ENCODE measurements at places on chromosomes 1 and 21.

GRCh38 chr1:74362691-74363090 lies 127.5 kb downstream of the TNNI3K start:
- DNase-seq: no peak

DNA sequence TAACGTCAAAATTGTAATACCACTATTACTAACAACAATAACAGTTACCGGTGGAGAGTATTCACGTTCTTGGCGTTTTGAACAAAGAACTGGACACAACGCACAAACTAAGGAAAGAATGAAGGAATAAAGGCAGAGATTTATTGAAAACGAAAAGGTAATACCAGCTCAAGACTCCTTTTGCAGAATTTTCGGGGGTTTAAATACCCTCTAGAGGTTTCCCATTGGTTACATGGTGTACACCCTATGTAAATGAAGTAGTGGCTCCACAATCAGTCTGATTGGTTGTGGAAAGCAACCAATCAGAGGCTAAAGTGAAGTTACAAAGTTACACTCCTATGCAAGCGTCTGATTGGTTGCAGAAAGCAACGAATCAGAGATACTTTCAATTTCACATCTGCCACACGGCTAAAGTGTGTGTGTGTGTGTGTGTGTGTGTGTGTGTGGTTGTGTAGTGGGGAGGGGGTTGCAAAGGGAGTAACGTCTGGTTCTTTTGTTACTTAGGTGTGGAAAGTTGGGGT lies 1.1 kb upstream of the GTF2B start:
- no peak for DNase-seq

GRCh38 chr1:109993885-109994284 lies 9.3 kb downstream of the AHCYL1 start:
- no peak for DNase-seq

- DNase-seq: no peak
Measured at GRCh38 chr1:21669258-21670058, at the start of gene RAP1GAP. TSS of gene RAP1GAP (minus strand) at chr1:21669357. CDS start at chr1:21620032, 49,325 bp downstream.

DNA sequence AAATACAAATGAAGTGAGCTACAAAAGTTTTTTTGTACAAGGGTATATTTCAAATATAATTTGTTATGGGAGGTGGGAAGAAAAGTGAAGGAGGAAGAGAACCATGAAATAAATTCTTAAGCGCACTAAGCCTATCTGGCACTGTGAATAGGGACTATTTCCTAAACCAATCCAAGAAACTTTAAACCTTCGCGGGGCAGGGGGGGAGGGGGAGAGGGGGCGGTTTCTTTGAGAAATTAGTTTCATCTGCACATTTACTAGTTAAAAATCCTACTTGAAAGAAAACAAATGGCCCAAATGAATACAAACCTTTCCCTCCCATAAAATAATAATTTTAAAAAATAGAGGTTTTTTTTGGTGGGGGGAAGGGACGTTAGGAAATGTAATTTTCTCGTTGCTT lies 364 bp downstream of the GOLPH3L start:
- no peak for DNase-seq

GRCh38 chr1:55140137-55140536 lies 75.0 kb downstream of the USP24 start:
- no peak for DNase-seq

- no peak for DNase-seq
Measured at GRCh38 chr1:115771847-115772457, 3.4 kb upstream of the CASQ2 start.

DNA sequence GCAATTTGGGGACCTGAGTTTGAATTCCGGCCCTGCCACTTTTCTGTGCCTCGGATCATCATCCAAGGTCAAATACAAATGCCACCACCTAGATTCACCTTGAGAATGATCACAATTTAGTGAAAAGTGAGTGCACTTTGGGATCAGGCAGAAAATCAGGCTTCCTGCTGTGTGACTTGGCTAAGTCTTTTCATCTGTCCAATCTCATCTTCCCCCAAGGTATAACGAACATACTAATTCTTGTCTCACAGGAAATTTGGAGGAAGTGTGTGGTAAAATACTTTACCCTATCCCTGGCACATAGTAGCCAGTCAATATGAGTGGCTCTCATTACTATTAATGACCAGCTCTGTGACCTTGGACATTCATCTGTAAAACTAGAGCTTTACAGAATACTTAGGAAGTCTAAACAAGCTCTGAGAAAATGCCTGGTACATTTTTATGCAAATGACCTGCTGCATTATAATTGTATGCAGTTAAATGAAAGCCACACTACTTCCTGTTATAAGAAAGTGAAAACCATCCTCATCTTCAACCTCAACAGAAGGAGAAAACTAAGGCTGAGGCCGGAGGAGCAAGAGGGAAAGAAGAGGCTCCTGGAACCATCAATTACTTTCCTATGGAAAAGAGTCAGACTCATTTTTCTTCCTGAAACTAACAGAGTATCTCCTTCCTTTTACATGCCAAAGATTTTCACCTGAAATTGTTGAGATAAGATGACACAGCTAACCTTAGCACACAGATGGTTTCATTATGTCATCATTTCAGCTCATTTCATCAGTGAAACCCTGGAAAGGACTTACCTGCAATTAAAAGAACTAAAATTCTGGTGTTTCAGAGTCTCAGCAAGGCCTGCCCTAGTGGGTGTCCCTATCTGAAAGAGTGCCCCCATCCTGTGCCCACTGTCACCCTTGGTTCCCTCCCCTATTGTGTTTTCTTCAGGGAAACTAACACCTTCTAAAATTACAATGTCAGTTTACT lies 32.6 kb upstream of the RGS8 start:
- DNase-seq: no peak

- DNase-seq: no peak
Measured at GRCh38 chr21:22536509-22536908, 1538.3 kb downstream of the NCAM2 start.

GRCh38 chr1:27045973-27046558 lies 33.4 kb upstream of the TENT5B start:
- peak; percentile 12 for DNase-seq

GRCh38 chr1:206608108-206608698 lies 4.1 kb downstream of the EIF2D start:
- DNase-seq: no peak

DNA sequence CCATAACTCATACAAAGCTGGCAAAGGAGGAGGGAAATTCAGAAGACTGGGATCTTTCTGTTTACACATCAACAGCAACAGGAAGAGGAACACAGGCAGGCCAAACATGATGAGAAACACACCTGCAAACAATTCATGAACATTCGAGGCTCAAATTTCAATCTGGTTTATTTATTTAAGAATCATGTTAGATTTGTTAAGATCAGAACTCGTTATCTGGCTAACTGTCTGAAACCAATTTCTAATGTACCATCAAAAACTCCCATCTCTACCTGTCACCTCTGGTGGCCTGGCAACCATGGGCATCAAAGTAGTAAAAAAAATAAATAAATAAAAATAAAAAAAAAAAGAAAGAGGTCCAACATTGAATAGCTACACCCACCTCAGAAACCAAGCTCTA lies 9.8 kb downstream of the LBR start:
- no peak for DNase-seq

GRCh38 chr1:247089616-247090375 lies 11.2 kb upstream of the ZNF670 start:
- DNase-seq: no peak

Measured in stimulated activated CD4-positive, alpha-beta T cell treated with anti-CD3 and anti-CD28 coated beads, Interleukin-1b, Interleukin-23, amount 100 ng/mL, for 1 hour (primary cell).